Right ventricle myocardium inferior (tissue), 1 donor: ENCODE measurements at places on chromosomes 2 and 18. TPM values are rescaled to one million over a fixed set of nuclear protein-coding genes. Genes with fewer than 3 reads are reported as not detected.

The ARHGEF4 gene
- total RNA-seq = 4.1 TPM

The INPP5D gene
- 5.2 TPM for total RNA-seq

The SCTR gene
- total RNA-seq = 0.41 TPM

The EFR3B gene
- 4.1 TPM for total RNA-seq

The SKOR2 gene
- not detected for total RNA-seq

The STARD6 gene
- not detected for total RNA-seq

GRCh38 chr2:127651971-127652550 is 6.1 kb downstream of the GPR17 start:
- peak; percentile 95 for DNase-seq

GRCh38 chr2:121611730-121612705 is 37.2 kb downstream of the CLASP1 start:
- DNase-seq = no peak

DNA sequence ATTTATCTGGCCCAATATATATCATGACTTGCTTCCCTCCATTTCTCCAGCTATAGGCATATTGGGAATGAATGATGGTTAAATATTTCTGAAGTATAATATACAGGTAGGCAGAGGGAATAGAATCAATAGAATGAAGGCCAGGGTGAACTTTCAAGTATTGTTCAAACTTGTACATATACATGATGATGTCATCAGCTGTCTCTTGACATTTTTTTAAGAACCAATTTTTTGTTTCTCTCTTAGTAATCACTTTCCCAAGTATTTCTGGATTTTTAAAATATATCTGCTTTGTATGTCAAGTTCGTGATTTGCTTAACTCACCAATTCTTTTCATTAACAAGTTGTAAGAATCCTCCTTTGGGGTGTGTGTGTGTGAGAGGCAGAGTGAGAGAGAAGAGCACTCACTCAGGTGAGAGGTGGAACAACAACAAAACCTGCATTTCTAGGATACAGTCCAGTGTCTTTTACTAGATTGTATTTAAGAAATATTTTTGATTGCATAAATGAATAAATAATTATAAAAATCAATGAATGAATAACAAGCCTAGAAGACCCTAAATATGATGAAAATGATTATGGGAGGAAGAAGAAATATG is 1239.1 kb downstream of the LRP1B start:
- no peak for DNase-seq

DNA sequence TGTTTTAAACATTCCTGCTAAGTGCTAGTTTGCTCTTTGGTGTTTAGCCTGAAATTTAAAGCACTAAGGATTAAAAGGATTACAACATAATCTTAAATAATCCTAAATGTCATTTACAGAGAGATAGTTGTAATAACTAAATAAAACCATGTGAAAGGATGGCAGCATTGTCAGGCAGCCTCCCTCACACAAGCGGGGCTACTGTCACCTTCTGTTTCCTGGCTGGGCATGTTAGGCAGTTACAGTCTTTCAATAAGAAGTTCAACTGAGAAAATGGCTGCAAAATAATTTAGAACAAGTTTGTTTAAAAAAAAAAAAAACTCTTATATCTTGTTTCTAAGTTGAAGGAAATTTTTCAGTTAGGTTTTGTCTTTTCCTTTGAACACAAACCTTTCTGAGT is 124.9 kb downstream of the ARHGAP15 start:
- DNase-seq = no peak

DNA sequence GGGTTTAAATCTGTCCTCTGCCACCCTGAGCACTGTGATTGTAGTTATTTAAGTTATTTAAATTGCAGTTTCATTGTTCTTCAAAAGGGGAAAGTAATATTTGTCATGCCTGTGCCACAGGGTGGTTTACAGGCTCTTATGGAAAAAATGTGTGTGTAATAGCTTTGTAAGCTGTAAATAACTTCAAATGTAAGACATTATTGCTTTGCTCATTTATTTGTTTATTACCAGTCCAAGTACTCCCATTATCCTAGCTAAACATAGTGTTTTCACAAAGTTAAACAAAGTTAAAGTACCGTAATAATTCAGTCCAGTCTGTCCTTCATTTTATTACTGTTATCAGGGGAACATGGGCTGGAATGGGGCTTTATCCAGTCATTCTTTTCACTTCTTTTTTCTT is 43.4 kb upstream of the IGFBP2 start:
- DNase-seq = no peak

GRCh38 chr2:100548771-100549170 is 14.0 kb upstream of the PDCL3 start:
- no peak for DNase-seq

- DNase-seq = no peak
These were observed 39.1 kb upstream of the FAM124B start for GRCh38 chr2:224440988-224441387.

DNA sequence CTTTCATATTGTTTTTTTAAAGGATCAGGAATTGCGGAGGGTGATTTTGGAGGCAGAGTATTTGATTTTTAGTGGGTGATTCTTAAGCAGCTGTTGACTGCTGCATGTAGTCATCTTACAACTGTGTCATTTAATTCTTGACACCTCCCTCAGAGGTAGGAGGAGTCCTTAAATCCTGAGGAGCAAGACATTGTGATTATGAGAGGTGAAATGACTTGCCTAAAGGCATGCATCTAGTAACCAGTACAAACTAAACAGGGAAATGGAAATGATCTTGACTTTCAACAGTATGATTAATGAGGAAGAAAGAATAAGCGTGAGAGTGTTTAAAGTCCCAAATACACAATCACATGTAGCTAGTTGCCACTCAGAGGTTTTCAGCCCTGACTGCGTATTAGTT is 440.7 kb downstream of the THSD7B start:
- DNase-seq = no peak

- no peak for DNase-seq
These were observed 97.8 kb upstream of the PMAIP1 start for GRCh38 chr18:59802031-59802430.

DNA sequence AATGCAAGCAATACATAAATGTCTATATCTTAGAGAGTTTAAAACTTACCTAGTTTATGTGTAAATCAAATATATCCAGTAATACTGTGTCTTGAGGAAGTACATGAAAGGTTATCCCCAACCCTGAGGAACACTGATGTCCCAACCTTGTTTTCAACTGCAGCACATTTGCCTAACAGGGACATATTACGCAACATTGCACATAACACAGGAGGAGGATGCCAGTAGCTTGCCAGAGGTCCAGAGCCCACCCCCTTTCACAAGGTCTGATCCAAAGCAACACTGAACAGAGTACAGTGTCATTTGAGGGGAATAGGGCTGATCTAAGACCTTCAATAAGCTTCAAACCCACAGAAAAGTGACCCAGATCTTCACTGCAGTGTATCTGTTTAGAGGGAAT is 678.5 kb downstream of the ARHGAP15 start:
- DNase-seq = no peak

- no peak for DNase-seq
These were observed 26.3 kb upstream of the CASP10 start for GRCh38 chr2:201156640-201157039.

DNA sequence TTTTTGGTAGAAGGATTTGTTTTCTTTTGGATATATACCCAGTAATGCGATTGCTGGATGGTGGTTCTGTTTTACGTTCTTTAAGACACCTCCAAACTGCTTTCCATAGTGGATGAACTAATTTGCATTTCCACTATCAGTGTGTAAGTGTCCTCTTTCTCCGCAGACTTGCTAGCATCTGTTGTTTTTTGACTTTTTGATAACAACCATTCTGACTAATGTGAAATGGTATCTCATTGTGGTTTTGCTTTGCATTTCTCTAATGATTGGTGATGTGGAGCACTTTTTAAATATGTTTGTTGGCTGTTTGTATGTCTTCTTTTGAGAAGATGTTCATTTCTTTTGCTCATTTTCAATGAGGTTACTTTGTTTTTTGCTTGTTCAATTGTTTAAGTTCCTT is 260.9 kb upstream of the CWC22 start:
- DNase-seq = no peak

GRCh38 chr2:230903231-230904150 is 21.6 kb downstream of the GPR55 start:
- DNase-seq = no peak
